ENCODE measurements at places on chromosomes 4 and X.

DNA sequence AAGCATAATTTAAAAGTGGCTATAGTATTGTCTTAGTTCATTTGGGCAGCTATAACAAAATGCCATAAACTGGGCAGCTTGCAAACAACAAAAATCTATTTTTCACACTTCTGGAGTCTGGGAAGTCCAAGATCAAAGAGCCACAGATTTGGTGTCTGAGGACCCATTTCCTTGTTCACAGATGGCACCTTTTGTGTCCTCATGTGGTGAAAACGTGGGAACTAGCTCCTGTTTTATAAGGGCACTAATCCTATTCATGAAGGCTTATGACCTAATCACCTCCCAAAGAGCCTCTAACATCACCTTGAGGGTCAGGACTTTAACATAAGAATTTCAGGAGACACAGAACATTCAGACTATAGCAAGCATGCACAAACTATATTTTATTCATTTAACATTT is 126.5 kb upstream of the WDFY3 start:
- H3K4me1 ChIP-seq = peaks cover 11% of the 10 kb centered on the region
- no peak overlapping the region for H3K4me3 ChIP-seq
- DNase-seq = no peak

DNA sequence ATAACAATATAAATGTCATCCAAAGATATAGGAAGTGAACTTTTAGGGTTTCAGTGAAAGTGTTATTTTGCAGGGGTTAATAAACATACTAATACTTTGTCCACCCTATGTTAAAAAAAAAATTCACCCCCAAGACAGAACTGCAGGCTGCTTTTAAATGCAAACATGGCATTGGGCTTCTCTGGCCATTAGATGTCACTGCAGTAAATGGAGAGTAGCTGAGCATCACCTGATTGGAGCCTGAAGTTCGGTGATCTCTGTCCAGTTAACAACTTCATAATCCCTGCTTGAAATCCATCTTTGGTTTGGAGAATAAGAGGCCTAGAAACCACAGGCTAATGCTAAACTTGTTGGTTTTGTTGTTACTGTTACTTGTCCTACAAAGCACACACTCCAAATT is 18.7 kb downstream of the SLC25A43 start:
- no peak overlapping the region for H3K27ac ChIP-seq
- H3K4me1 ChIP-seq = no peaks in the 10 kb centered on the region
- H3K4me3 ChIP-seq = no peak overlapping the region
- peaks cover 7% of the 10 kb centered on the region for H3K36me3 ChIP-seq

- no peaks in the 10 kb centered on the region for H3K4me1 ChIP-seq
- H3K27me3 ChIP-seq = peaks cover 15% of the 10 kb centered on the region
- no peak for DNase-seq
These were observed 17.4 kb downstream of the DGKQ start for GRCh38 chr4:955931-956381.

DNA sequence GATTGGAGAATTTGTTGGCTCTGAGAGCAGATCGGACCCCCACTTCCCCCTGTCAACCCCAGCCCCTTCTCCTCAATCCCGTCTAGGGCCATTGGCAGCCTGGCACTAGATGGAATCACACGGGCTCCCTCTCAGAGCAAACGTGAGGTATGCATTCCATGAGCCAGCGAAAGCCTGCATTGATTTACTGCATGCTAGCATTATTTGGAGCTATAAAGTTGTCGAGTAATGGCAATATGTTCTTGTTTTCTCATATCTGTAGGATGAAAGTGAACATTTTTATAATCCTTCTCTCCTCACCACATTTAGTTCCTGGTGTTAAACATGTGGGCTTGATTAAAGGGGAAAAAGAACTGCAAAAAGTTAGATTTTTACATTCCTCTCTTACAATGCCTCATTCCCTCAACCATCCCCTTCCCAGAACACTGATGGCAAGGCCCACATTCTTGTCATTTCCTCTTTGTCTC is 159.2 kb downstream of the SPRY1 start:
- no peak overlapping the region for H3K27ac ChIP-seq
- H3K36me3 ChIP-seq = no peaks in the 10 kb centered on the region
- no peaks in the 10 kb centered on the region for H3K27me3 ChIP-seq
- no peak for DNase-seq
- H3K4me3 ChIP-seq = no peak overlapping the region

GRCh38 chrX:143095321-143095720 is 69.6 kb downstream of the SPANXN4 start:
- no peaks in the 10 kb centered on the region for H3K36me3 ChIP-seq
- no peaks in the 10 kb centered on the region for H3K27me3 ChIP-seq
- no peak overlapping the region for H3K4me3 ChIP-seq

DNA sequence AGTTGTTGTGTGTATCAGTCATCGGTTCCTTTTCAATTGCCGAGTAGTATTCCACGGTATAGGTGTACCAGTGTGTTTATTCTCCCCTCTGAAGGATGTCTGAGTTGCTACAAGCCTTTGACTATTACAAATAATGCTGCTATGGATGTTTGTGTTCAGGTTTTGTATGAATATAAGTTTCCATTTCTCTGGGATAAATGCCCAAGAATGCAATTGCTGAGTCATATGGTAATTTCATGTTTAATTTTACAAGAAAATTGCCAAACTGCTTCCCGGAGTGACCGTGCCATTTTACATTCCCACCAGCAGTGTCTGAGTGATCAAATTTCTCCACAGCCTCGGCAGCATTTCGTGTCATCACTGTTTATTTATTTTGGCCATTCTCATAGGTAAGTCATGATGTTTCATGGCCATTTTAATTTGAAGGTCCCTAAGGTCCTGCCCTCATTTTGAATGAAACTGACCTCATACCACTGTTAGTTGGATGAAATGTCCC is 73.9 kb downstream of the IRF2 start:
- peaks cover 52% of the 10 kb centered on the region for H3K36me3 ChIP-seq
- no peak overlapping the region for H3K4me3 ChIP-seq
- H3K27ac ChIP-seq = no peak overlapping the region
- H3K4me1 ChIP-seq = peaks cover 23% of the 10 kb centered on the region

DNA sequence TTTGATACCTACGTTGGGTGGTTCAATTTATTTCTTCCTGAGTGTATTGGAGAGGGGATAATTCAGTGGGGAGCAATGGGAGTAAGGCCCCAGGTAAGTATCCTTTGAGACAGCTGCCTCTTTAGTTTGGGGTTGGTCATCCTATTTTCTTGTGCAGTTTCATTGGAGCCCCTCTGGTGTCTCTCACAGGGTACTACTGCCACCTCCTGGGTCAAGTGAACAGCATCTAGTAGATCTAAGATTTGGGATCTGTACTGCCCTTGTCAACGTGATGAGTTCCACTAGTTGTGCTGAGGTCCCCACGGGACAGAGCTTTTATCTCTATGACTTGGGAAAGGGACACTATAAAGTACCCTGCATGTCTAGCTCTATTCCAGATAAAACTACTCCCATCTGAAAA is 80.6 kb downstream of the PBDC1 start:
- H3K27ac ChIP-seq = no peak overlapping the region
- no peaks in the 10 kb centered on the region for H3K4me1 ChIP-seq
- DNase-seq = peak; percentile 34
- no peak overlapping the region for H3K4me3 ChIP-seq
- no peaks in the 10 kb centered on the region for H3K36me3 ChIP-seq

DNA sequence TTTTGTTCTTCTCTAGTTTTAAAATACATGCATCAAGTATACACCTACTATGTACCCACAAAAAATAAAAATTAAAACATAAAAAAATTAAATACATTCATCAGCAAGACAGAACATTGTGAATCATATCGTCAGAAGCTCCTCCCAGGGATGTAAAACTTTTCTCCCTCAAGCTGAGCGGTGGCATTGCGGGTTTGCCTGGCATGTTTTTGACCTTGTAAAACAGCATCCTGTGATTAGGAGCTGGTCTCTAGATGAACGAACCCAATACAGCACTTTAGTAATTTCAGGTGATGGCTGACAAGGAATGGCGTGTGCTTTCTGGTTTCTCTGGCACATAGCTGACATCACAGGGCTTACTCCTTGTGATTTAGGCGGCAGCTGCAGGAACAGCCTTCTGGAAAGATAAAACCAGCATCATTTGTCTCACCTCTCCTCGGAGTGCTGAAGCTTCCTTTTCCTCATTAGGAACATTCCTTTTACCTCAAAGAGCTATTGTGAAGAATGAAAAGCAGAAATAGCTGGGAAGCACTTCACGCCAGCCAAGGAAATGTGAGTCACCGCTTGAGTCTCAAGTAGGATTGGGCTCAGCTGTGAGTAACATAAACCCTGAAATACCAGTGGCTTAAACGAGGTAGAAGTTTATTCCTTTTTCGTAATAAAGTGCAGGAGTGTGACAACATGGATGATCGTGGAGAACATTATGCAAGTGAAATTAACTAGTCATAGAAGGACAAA is 44.3 kb downstream of the NYX start:
- H3K36me3 ChIP-seq = peaks cover 3% of the 10 kb centered on the region
- DNase-seq = no peak
- peak overlapping the region; percentile 79 for H3K27ac ChIP-seq
- H3K4me1 ChIP-seq = peaks cover 9% of the 10 kb centered on the region
- H3K4me3 ChIP-seq = no peak overlapping the region
- peaks cover 7% of the 10 kb centered on the region for H3K27me3 ChIP-seq

GRCh38 chrX:123773258-123773988 is 40.6 kb upstream of the THOC2 start:
- H3K4me3 ChIP-seq = no peak overlapping the region
- H3K4me1 ChIP-seq = no peaks in the 10 kb centered on the region
- H3K27me3 ChIP-seq = no peaks in the 10 kb centered on the region
- no peaks in the 10 kb centered on the region for H3K36me3 ChIP-seq

- H3K27ac ChIP-seq = no peak overlapping the region
- no peaks in the 10 kb centered on the region for H3K4me1 ChIP-seq
- H3K4me3 ChIP-seq = no peak overlapping the region
- H3K27me3 ChIP-seq = peaks cover 1% of the 10 kb centered on the region
- no peak for DNase-seq
These were observed 22.2 kb upstream of the FHL1 start for GRCh38 chrX:136125106-136125505.

DNA sequence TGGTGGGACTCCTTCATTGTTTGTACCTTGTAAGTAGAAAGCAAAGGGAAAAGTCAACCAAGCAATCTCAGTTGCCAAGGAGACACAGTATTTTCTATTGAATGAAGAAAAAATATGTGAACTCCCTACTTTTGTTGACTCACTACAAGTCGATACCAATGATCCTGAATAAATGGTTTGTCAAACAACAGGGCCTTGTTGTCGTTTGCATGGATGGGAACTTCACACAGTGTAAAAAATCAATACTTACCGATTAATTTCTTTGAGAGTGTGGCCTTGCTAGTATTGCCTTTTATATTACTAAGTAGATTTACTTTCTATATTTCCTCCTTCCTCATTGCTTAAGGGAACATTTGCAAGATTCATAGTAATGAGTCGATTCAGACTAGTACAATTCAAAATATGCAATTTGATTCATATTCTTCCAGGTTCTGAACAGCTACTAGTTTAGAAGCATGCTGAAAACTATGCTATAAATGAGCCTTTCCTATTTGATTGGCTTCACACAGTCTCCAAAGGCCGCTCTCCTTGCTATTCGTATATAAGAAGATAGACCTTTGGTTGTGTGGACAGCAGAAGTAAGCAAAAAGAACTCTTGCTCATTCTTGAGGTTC is 108.0 kb downstream of the ZNF330 start:
- H3K4me1 ChIP-seq = no peaks in the 10 kb centered on the region
- H3K36me3 ChIP-seq = no peaks in the 10 kb centered on the region
- no peak overlapping the region for H3K4me3 ChIP-seq
- no peaks in the 10 kb centered on the region for H3K27me3 ChIP-seq
- no peak overlapping the region for H3K27ac ChIP-seq

- no peaks in the 10 kb centered on the region for H3K27me3 ChIP-seq
- H3K4me3 ChIP-seq = no peak overlapping the region
These were observed 151.6 kb upstream of the ZC4H2 start for GRCh38 chrX:65127842-65128241.

DNA sequence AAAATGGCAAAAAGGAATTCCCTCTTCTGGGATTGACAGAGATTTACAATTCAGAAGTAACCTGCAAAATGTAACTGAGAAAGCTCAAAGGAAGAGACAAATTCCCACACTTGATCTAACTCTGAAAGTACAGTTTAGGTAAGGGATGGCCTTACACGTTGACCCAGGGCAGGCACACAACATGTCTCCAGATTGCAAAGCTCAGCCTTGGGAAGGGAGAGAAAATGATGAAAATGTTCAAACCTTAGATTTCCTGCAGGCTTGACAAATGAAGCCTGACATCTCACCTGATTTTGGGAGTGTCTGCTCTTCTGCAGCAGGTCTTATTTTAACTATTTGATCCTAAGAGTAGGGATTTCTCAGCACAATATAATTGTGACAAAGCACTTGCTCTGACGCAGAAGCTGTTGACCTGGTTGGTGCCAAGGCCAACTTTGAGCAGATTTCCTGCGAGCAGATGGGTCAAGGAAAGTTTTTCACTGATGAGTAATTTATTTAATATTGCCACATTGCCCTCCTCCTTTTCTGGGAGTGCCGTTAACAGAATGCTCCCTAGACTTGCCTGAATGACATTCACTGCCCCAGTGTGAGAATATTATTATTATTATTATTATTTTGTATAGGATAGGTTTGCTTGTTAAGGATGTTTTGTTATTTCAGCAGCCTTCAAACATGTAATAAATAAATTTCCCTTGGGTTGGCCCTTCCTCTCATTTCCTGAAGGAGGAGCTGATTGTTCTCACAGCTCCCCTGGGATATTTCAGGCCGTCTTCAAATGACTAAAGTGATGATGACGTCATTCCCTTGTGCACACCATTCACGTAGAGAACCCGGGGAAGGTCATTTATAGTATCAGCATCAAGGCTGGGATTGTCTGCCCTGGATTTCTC is 157.1 kb downstream of the VEGFC start:
- DNase-seq = no peak
- no peak overlapping the region for H3K4me3 ChIP-seq
- H3K36me3 ChIP-seq = no peaks in the 10 kb centered on the region
- H3K4me1 ChIP-seq = no peaks in the 10 kb centered on the region
- H3K27ac ChIP-seq = no peak overlapping the region

Data from endothelial cell (in vitro differentiated cells).